ENCODE measurements at places on chromosomes 7 and 10.

DNA sequence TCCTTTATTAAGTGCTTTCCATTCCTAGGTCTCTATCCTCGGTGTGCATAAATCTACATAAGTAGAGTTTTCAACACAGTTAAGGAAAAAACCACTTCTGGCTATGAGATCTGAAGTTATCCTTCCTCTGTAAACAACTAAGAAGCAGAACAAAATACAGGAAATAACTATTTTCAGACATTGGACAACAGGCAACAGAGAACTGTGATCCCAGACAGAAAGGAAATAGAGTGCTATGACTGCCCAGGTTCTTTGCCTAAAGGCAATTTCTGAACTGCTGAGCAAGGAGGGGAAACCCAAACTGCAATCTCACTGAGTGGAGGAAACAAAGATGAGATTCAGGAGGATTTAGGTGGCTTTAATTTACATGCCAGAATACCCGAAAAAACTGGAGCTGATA lies 285.4 kb downstream of the SNX13 start:
- DNase-seq = no peak

DNA sequence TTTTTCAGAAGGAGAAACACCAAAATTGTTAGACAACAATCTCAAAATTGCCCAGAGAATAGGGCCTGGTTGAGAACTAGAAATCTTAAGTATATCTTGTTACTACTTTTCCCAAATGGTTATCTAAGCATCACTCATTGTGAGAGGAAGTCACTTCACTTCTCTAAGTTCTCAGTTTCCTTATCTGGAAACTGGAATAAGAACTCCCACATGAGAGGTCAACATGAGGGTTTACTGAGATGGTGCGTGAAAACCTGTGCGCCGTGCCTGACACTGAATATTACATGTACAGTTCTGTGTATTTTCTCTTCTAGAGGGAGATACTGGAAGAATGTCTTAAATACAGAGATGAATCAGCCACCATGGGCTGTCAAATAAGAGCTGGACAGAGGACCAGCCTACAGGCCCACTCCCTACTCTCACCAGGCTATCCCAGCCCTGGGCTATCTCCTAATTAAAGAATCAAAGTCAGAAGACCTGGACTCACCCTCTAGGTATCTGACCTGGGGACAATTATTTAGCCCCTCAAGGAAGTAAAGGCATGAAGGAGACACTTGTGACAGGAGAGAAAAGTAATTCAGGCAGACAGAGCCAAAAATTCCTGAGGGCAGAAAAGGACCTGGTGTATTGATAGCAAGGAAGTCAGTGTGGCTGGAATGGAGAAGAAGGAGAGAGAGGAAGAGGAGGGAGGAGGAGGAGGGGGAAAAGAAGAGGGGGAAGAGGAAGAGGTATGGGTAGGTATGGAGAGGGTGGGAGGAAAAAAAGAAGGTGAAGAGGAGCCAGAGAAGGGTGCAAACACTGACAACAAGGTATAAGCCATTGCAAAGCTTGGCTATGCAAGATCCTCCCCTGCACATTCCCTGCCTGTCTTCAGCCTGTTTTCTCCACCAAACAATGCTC lies 44.9 kb downstream of the CCDC71L start:
- no peak for DNase-seq

DNA sequence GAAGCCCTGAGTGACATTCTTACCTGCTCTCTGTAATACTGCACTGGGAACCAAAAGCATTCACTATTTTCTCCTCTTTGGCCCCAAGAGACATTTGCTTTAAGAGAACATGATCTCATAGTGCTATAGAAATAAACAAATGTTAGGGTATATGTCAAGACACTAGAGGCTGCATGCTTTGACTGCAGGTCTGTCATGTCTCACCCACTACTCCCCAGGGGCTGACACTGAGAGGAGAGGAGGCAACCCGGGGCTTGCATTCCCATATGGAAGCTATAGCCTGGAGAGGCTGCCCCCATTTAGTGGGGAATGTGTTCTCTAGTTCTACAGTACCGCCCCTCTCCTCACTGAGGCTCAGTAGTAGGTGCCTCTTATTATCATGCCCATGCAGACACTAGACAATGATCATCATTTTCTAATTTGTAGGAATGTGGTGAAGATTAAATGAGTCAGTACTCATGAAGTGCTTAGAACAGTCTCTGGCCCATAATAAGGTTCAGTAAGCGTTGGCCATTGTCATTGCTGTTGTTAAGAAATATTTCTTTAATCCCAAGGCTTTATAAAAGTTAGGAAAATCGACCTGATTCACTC lies 4.9 kb upstream of the SLF2 start:
- DNase-seq = no peak

DNA sequence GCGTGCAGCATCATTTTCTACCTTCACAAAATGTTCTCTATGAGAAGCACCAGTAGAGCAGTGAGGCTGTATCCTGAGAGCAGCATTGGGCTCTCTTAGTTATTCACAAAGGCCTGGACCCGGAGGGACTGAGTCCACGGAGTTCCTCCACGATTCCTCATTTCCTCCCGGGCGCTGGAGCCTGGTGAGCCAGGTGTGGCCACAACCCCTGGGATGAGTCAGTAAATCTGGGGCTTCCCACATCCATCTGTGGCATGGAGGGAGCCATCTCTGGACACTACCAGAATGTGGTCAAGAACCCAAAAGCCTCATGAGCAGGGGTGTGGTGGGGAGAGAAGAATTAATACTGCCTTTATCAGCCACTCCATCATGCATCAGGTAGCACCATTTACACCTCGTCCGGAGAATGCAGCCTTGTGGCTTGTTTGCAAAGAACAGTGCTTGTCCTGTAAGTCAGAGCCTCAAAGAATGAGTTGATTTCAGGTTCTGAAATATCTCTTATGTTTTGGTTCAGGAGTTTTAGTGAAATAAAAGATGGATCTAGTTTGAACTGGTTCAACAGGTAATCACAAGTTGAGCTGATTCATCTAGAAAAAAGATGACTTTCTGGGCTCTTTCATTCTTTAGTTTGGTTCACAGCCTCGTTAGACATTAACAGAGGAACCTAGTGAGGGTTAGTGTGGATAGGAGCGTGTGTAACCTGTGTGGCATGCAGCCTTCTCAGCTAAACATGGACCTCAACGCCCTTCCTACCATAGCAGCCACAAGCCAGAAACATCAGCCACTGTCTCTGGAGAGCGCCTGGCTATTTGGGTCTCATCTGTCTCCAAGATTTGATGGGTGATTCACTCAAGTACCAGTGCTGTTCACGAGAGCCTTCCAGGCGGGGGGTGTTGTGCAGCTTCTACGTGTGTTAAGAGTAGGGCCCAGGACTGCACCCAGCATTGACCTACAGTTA lies 95.2 kb downstream of the WDR37 start:
- no peak for DNase-seq

DNA sequence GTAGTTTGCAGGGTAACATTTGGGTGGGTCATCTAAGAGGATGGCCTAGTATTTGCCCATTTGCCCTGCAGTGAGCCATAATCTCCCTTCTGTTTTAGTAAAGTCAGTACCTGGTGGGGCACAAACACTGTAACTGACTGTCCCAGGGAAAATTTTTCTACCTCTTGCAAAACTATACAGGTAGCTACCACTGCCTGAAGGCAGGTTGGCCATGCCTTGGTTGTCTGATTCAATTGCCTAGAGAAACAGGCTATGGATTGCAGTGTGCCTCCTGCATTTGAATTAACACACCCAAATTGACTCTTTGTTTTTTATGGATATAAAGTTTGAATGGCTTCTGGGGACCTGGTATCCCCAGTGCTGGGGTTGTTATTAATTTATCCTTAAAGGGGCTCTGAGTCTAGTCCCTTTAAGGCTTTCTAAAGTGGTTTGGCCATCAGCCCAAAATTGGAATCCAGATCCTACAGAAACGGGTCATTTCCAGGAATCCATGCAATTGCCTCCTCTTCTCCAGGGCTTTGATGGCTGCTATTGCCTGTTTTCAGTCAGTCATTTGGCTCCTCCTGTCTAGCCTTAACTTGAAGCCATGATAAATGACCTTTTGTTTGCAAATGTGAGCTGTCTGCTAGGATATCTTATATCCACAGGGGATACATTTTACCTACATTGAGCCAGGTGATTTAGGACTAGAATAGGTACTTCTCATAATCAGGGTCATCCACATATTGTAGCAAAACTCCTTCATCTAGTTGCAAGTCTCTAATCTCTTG lies 89.1 kb downstream of the STRA8 start:
- no peak for DNase-seq

DNA sequence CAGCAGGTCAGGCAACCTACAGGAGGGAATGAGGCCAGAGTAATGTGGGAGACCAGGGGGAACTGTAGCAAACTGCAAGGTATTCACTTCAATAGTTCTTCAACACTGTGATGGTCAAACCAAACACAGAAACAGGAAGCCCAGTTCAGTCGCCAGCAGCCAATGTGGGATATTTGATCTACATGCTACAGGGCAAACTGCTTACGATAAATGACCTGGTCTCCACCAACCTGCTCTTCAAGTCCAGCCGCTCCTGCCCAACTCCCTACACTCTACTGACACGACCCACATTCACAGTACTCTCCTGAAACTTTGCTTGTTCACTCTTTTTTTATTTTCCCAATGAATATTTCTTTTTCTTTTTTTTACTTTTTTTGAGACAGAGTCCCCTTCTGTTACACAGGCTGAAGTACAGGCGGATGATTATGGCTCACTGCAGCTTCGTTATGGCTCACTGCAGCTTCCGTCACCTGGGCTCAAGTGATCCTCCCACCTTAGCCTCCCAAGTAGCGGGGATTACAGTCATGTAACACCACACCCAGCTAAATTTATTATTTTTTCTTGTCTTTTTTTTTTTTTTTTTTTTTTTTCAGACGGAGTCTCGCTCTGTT lies 42.1 kb downstream of the MDH2 start:
- no peak for DNase-seq

DNA sequence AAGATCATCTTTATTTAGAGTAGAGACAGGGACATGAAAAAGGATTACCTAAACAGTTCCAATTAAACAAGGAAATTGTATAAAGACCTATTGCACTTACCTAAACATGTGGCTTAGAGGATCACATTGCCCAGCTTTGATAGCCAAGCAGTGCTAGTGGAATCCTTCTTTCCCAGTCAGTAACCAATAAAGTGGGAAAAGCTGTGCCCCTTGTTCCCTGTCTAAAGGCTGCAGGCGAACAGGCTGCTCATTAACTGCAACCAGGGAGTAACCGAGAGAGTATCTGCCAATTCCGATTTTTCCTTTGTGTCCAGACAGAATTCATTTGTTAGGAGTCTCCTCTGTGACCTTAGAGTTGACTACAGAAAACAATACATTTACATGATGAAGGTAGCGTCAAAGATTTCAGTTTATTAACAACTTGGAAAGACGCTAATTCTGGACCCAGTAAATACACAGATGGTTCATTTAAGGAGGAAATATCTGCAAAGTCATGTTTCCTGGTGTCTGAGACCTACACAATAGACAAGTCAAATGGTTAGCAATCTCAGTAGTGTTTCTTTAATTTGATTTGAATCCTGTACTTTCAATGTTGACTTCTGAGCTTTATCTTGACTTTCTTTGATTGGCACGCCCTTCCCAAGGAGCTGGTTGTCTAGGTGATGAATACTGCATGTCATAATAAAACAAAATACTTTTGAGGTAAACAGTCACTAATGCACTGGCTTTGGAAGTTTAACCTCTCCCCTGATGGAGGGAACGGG lies 57.3 kb upstream of the MET start:
- no peak for DNase-seq

DNA sequence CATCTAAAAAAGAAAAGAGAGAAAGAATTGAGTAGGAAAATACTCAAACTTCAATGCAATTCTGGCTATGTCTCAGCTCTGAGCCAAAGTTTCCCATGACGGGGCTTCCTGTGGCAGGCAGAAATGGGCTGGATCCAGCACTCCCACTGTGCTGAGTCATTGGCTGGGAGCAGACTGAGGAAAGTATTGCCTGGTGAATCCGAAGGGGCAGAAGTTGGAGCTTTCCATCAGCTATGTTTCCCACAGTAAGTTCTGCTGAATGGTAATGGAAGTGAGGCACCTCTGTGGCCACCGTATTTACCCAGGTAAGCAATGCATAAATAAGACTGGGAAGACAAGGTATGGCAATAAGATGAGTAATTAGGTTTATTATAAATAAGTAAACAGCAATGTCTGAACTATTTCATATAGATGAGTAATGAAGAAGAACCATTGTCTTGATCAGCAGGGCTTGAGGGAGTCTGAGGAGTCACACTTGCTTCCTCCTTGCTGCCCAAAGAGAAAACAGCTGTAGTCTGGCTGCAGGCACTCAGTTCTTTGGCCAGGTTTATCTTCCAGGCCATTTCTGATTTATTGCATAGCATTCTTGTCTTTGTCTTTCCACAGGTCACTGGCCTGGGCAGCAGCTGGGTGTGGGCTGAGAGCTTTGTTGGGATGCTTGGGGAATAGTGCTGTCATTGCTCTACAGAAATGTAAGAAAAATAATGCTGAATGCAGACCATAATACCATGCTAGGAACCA lies 255.3 kb downstream of the DNAJB9 start:
- peak; percentile 17 for DNase-seq

DNA sequence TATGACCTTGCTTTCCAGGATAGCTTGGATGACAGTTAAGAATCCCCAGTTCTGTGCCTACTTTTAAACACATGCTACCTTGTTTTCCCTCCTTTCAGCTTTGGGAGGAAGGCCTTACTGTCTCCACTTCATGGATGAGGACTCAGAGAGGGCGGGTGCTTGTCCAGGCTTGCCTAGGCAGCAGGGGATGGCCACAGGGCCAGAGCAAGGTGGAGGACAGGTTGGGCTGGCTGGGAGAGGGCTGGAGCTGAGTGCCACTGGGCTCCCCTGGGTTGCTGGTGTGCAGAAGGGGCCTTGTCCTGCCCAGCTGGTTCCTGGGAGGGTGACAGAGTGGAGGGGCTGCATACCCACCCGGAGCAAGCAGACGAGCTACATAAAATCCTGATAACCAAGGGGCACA lies 117.8 kb downstream of the GRK5 start:
- no peak for DNase-seq

DNA sequence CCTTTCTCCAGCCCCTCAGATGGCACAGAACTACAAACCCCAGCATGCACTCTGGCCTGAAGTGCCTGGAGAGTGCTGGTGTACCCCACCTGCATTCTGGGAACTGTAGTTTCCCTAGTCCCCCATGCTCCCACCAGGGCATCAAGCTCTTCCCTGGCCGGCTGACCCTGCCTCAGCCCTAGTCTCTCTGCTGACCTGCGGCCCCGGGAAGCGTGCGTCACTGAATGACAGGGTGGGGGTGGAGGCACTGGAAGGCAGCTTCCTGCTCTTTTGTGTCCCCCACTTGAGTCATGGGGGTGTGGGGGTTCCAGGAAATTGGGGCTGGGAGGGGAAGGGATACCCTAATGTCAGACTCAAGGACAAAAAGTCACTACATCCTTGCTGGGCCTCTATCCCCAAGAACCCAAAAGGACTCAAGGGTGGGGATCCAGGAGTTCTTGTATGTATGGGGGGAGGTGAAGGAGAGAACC lies 2.1 kb downstream of the NOS3 start:
- no peak for DNase-seq

- no peak for DNase-seq
Observed at GRCh38 chr10:131444286-131444685, 132.8 kb upstream of the TCERG1L start.

DNA sequence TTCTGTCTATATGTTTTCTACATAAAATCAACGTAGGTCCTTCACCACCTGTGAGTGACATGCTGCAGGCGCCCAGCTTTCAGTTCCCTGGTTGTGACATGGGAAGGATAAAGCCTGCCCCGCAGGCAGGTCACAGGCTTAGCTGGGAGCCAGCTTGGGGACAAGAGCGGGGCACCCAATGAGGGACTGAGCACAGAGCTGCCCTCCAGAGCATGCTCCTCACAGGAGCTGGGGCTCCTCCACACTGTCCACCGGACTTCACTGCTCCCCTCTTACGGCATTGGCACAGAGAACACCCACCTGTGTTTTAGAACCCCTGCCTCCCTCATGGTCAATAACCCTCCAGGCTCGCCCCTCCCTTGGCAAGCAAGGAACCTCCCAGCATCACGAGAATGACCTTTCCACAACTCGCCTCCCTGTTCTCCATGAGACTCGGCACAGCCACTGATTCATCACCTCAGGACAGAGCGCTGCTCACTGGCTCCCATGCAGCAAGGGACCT lies 187.1 kb downstream of the TNS3 start:
- DNase-seq = no peak
